ENCODE measurements at places on chromosomes 4 and X.

- peak; percentile 42 for DNase-seq
These were observed 63.2 kb downstream of the CD40LG start for GRCh38 chrX:136711147-136711546.

GRCh38 chrX:67734111-67734753, 190.4 kb downstream of the AR start:
- DNase-seq, result no peak

DNA sequence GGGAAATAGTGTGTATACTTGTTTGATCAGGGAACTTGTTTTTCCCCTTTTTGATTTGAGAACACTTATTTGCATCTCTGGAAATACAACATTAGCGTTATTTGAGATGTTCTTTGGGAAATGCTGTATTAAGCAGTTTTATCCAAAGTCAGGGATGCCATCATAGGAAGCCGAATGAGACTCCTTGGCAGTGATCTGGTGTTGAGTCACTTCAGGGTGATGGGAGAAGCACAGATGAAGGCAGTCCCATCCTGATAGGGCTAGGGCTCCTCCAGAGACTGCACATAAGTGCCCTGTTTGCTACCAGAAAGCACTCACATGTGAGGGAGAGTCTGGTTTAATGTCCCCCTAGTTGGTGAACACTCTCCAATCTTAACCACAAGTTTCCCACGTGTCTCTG, 62.3 kb downstream of the IL1RAPL1 start:
- no peak for DNase-seq

GRCh38 chr4:71272976-71273375, 65.8 kb upstream of the SLC4A4 start:
- DNase-seq, result no peak

DNA sequence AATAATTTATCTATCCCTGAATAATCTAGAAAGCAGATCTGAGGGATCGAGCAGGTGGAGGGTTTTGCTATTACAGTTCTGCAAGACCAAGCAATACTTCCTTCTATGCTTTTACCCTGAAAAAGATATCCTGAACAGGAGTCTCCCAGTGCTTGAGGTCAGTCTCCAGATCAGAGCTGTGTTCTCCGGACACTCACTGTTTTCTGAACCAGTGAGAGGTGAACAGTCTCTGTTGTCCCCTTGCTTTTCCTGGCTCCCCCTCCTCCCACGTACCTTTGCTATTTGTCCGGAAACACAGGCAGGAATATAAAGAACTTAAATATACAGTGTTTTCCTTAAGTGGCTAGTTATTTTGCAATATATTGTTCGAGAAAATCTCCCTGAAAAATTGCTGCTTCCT, 116.6 kb downstream of the ATXN3L start:
- DNase-seq, result no peak

GRCh38 chr4:99815597-99816011, 1.0 kb upstream of the DAPP1 start:
- peak; percentile 100 for DNase-seq

- no peak for DNase-seq
These were observed 56.4 kb upstream of the TMEM150C start for GRCh38 chr4:82618103-82618720.

DNA sequence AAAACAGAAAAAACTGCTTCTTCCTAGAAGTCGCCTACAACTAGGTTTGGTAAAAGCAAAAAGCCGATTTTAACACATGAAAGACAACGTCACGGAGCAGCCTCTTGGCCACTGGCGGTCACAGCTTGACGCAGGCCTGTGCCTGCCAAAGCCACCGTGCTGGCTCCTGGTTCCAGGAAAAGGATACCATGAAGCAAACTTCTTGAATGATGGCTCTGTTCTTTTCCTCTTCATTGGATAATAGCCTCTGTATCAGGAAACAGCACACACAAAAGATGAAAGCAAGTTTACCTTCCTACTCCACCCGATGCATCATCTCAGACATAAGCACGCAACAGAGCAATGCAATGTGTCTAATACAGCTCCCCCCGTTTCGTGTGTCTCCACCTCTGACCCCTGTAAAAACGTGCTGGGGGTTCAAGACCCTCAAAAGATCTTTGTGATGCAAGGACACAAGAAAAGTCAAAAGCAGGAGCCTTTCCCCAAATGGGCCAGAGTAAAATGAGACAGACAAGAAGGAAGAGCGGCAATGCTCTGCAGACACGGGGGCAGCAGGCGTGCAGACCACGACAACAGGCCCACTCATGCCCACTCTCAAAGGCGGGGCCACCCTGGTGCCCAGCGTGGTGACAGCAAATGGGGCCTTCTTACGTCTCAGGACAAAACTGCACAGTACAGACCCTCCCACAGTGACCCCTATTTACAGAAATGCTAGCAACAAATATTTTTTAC, 19.4 kb downstream of the GAK start:
- DNase-seq, result peak; percentile 79

DNA sequence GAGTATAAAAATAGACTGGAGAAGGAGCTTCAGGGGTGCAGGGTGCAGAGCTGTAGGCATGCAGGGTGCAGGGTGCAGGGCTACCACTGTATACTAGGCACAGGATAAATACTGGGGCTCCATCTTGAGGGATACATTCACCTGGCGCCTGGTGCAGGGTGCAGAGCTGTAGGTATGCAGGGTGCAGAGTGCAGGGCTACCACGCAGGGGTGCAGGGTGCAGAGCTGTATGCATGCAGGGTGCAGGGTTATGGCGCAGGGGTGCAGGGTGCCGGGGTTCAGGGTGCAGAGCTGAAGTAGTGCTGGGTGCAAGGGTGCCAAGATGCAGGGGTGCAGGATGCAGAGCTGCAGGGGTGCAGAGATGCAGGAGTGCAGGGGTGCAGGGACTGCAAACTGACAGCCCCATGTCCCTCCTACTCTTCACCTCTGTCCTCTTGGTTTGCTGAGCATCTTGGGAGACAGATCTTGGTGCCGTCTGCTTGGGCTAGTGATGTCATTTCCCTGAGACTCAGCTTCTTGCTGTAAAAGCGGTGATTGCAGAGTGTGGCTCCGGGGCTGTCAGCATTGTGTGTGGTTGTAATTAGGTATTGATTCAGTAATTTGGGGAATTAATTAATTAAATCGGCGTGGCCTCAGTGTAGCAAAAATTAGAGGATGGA, 91.2 kb downstream of the ADRA2C start:
- DNase-seq, result no peak

- no peak for DNase-seq
These were observed 389.0 kb downstream of the HNRNPD start for GRCh38 chr4:81984746-81985145.

DNA sequence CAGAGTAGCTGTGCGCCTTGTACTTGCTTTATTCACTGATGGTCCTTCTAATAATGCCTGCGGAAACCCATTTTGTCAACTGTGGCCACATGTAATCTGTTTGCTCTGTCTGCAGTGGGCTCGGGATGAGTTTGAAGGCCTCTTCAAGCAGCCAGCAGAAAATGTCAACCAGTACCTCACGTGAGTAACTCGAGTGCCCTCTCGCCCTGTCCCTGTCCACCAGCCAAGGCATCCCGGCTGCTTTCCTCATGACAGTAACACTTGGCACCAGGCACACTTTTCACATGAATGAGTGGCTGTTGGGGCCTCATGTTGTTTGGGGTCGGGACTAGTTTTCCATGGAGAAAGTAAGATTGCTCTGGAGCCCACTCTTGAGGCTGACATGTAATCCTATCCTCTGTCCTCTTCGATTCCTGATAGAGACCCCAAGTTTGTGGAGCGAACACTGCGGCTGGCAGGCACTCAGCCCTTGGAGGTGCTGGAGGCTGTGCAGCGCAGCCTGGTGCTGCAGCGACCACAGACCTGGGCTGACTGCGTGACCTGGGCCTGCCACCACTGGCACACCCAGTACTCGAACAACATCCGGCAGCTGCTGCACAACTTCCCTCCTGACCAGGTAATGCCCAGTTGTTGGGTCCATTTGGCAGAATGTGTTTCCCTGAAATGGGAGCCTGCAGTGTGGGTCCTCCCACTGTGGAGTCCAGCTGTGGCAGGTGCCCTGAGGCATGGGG, 8.8 kb upstream of the CDK16 start:
- DNase-seq, result no peak

DNA sequence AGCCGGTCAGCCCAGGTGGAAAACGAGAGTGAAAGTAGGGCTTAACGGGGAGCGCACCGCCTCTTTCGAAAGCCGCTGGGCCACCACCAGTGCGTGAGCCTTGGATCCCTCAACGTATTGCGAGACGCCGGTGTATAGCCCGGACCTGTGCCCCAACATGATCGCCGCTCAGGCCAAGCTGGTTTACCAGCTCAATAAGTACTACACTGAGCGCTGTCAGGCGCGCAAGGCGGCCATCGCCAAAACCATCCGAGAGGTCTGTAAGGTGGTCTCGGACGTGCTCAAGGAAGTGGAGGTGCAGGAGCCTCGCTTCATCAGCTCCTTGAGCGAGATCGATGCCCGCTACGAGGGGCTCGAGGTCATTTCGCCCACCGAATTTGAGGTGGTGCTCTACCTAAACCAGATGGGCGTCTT, 929 bp downstream of the MAB21L2 start:
- DNase-seq, result no peak

- no peak for DNase-seq
These were observed 57.7 kb downstream of the ARHGAP10 start for GRCh38 chr4:147789596-147789995.

GRCh38 chr4:11669156-11669555, 240.5 kb upstream of the HS3ST1 start:
- DNase-seq, result peak; percentile 28

DNA sequence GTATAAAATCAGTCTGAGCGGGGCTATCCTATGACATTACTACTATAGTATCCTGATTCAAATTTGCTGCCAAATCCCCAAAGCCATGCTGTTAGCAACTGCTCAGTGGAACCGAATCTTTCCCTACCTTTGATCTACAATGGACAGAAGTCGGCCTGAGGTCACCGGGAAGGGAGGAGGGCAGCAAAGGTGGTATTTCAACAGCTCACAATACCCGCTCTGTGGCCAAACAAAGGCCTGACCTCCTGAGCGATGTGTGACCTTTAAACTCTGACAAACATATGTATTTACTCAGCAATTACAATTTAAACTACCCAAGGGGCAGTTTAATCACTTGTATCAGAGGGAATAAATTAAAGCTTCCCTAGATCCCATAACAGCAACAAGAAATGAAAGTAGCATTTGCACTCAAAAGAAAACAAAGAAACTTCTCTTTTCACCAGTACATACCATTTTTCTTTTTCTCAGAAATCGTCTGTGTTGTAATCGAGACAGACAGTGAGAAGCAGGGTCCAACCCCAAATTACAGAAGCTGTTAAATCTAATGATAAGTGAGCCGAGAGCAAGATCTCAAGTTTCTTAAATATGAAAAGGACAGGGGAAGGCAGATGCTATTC, 11.6 kb upstream of the TMEM128 start:
- no peak for DNase-seq

GRCh38 chr4:21625447-21625846, 323.1 kb downstream of the KCNIP4 start:
- no peak for DNase-seq

- no peak for DNase-seq
These were observed 14.2 kb downstream of the GRPR start for GRCh38 chrX:16137416-16138107.

DNA sequence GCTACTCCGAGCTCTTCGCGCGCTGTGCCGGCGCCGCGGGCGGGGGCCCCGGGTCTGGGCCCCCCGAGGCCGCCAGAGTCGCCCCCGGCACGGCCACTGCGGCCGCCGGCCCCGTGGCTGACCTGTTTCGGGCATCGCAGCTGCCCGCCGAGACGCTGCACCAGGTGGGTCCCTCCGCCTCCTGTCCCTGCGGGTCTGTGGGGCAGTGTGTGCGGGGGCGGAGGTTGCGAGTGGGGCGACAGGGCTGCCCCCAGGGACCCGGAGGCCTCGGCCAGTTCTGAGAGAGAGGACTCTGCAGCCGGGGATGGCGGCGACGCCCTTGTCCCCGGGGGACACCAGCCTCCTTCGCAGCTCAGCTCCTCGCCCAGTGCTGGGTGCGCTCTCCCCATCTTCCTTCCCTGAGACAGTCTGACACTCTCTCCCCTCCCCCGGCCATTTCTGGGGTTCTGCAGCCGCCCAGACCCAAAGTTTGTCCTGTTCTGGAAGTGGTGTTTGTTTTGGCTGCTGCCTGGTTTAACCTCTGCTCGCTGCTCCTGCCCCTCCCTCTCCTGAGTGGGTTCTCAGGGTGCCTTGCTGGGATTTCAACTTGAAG, 609 bp downstream of the REPS2 start:
- DNase-seq, result no peak

DNA sequence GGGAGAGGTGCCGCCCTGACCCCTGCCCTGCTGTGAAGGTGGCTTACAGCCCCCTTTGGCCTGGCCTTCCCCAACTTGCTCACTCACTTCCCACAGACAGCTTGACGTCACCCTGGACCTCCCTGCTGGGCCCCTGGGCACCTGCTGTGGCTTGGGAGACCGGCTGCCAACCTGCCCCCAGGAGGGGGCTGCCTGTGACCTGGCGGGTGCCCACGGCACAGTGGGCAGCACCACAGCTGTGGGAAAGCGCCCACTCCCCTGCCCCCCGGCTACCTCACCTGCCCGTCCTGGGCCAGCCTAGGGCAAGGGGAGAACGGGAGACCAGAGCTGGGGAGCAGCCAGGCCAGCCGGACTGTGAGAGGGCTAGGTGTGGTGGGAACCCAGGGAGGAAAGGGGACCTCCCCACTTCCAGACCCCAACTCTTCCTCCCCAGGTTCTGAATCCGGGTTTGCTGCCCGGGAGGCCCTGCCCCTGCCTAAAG, 2.4 kb upstream of the ZFP92 start:
- DNase-seq, result no peak

DNA sequence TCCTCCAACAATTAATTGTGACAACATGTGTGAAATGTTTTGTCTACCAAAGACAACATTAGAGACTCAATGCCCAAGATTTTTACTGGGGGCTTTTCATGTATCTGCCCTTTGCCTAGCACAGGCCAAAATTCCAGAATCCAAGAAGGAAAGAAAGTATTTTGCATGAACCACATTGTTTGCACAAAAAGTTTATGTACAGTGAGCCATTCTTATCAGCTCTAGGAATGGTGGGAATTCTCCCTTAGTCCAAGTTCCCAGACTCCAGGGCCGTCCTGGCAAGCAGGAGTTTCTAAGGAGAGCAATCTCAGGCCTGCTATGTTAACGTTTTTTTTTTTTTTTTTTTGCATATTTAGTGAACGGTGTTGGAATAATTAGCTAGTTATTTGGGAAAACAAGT, 21.6 kb downstream of the GPRASP1 start:
- DNase-seq, result no peak

DNA sequence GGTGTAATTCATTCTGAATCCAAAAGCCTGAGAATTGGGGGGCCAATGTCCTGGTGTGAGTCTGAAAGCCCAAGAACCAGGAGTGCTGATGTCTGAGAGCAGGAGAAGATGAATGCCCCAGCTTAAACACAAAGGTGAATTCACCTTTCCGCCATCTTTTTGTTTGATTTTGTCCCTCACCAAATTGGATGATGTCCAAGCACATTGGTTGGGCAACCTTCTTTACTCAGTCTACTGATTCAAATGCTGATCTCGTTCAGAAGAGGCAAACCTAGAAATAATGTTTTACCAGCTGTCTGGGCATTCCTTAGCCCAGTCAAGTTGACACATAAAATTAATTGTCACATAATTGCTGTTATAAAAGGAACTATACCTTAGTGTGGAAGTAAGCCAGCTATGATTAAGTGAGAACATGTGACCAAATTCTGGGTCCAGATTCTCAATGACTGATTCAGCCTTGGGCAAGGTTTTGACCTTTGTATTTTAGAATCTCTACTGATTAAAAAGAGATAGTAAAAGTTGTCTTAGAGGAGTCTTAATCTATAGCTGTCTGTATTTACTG, 34.5 kb upstream of the SLC4A4 start:
- no peak for DNase-seq

- no peak for DNase-seq
These were observed 478.4 kb downstream of the BCOR start for GRCh38 chrX:39619182-39620009.

All from mammary epithelial cell (primary cell).